ENCODE measurements at places on chromosomes 3 and 15. TPM values are rescaled to one million over a fixed set of nuclear protein-coding genes. Genes with fewer than 3 reads are reported as not detected.

DNA sequence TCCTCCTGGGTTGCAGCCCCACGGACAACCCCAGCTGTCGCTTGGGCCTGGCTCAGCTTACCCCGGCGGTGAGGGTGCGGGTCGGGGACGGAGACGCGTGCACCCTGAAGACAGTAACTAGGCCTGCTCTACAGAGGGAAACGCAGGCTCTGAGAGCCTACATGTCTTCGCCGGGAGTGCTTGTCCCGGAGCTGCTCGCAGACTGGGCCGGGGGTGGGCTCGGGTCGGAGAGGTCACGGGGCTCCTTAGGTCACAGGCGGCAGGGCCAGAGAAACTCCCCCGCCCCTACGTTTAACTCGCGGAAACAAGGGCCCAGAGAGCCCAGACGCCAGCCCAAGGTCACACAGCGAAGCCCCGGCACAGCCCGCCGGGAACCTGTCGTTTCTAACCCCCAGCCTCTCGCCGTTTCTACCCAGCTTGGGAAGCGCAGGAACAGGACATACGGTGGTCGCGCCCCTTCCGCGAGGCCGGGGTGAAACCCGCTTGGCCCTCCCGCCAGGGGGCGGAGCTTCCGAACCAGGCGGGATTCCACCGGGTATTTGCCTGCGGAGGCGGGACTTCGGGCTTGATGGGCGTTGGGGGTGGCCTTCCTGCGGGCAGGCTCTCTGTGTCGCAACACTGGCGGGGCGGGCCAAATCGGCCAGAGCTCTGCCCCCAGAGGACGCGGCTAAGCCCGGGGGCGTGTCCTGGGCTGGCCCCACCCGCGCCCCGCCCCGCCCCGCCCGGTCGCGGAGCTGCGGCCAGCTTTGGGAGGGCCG, at the start of gene HDAC11:
TSS of gene HDAC11 (plus strand) at position 725 of the 758 bp plus-strand sequence. CDS start 42 bp downstream, outside the sequence.
- peak; percentile 99 for DNase-seq

DNA sequence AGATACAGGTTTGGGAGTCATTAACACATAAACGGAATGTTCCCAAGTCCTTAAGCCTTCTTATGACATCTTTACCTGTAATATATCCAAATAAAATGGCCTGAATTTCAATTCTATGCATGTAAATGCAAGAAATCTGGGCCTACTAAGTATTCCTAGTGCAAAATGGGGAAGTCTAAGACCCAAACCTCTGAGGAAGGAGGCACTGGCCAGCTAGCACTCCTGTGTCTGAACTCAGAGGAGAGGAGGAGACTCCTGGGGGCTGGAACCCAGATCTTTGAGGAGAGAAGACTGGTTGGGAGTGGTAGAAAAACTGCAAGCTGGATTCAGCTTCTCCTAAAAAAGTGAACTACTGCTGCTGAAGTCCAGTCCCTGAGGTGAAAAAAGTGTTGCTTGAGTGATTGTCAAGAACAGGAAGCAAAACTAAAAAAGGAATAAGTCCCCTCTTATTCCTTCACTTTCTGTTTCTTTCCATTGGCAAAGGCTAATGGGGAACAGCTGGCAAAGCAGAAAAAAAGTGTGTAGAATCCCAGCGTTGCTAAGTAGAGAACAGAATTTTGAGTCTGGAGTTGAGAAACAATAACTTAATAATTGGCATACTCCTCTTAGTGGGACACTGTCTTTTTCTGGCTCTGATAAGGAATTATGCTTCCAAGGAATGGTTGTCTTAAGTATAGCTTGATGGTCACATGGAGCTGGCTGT, 54.8 kb upstream of the ATP2C1 start:
- peak; percentile 76 for DNase-seq

Gene SLC24A5
- total RNA-seq = not detected

Gene THAP10
- total RNA-seq = 3.0 TPM

DNA sequence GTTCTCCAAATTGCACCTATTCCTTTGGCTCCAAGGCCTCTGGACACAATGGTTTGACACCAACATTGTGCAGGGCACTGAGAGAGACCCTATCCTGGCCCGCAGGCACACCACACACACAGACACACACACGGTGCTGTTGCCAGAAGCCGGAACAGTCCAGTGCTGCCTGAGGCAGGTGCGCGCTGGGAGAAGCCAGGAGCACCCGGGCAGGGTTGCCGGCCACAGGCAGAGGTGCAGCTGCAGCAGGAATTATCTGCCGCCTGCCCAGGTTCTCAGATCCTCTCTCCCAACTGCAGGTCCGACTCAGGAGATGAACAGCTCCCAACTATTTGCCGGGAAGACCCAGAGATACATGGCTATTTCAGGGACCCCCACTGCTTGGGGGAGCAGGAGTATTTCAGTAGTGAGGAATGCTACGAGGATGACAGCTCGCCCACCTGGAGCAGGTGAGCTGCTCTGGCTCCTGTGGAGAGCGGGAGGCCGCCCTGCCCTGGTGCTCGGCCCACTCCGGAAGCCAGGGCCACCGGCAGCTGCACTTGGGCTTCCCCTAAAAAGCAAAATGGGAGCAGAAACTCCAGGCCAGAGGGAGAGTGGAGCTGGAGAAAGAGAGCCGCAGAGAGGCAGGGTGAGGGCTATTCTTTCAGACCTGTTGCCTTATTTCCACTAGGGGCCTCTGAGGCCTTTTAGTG, 42.9 kb downstream of the CHDH start:
- DNase-seq = no peak

GRCh38 chr3:169255511-169255910, 408.0 kb downstream of the MECOM start:
- peak; percentile 62 for DNase-seq

Gene DENND4A
- total RNA-seq = 52.8 TPM

DNA sequence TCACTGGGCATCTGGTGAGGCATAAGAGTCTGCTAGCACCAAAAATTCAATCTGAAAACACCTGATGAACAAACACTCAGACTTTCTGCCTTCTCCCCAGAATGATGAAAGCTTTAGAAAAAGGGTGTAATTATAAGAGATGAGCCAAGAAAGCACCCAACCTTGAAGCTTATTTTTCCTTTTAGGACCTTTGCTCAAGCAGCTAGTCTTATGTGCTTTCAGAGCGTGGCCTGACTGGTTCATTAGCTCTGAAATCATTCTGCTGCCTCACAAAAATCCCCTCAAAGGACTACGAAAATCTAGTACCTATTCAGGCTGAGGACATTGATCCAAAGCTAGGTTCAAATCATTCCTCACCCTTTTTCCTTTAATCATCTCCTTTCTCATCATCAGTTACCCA, 662.3 kb downstream of the MAGI1 start:
- DNase-seq = no peak

DNA sequence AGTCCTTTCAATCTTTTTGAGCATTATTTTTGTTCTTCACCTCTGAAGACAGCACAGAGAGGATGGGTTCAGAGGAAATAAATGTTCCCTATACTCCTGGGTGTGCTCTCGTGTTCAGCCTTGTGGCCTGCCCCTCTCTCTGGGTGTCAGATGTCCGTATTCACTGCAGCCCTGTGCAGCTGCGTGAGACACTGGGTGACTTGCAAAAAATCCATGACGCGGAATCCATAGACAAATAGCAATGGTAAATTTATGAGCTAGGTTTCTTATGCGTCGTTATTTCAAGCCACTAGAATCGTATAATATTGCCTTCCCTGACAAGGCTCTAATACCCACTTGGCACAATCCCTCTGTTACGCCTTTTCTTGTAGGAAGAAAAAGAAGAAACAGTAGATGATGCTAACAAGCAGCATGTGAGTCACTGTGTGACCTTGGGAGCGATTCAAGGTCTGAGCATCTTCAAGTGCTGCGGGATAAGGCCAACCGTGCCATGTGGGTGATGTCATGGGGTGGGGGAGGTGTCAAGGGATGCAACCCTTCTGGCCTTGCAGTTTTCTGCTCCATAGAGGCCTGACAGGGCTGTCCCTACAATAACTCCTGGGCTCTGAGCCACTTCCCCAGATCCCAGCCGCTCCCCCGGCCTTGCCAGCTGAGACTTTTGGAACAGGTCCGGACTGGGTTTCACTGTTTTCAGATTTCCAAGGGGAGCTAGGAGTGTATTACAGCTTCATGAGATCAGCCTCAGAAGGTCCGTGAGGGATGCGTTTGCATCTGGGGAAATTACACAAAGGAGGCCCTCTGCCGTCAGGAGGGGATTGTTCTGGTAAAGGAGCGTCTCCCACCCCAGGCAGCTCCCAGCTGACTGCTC, 47.6 kb upstream of the POMGNT2 start:
- DNase-seq = peak; percentile 85

GRCh38 chr3:45773714-45774449, 22.5 kb downstream of the SLC6A20 start:
- DNase-seq = no peak

Gene MKRN3
- total RNA-seq = not detected

DNA sequence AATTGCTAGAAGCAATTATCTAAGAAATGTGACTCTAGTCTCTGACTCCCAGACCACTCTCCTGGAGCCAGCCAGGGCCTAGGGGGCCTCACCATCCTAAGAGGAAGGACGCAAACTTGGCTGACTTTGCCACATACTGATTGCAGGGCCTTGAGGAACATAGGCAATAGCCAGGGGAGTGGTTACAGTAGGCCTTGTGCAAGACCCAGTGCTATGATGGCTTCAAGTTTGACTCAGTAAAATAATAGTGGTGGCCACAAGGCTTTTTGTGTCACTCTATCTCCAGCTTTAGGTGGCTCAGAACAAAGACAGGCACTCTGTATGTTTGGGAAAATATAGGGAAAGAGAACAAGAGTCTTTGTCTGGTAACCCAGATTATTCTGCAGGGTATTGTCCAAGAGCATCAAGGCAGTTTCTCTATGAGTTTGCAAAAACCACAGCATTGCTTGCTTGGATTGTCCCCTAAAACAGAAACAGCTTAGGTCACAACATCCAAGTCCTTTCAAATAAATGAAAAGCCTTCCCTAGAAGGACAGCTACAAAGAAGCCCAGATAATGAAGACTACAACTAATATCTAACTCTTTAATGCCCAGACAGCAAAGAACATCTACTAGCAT, 631.5 kb downstream of the PYDC2 start:
- DNase-seq = no peak

Gene CCR8
- not detected for total RNA-seq

DNA sequence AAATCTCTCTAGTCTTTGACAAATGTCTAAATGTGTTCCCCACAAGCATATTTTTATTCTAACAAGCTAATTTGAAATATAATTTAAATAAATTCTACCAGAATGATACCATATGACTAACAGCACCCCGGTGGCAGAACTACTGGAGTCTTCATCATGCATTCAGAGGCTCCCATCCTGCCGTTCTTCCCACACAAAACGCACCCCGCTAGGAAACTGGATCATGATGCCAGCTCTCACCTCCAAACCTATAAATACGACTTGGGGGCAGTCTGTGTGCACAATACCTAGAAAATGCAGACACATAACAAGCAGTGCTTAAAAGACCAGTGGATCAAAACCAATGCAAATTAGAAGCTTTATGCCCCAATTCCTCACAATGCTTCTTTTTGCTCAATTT, 8.5 kb downstream of the HOMER2 start:
- no peak for DNase-seq

Measured in lung (tissue), 17 donors.